Anterior cingulate cortex (tissue), 58 donors: ENCODE measurements at places on chromosomes 3 and 15.
A peak's percentile ranks its signal among the peaks of the same experiment; 100 is the strongest.

DNA sequence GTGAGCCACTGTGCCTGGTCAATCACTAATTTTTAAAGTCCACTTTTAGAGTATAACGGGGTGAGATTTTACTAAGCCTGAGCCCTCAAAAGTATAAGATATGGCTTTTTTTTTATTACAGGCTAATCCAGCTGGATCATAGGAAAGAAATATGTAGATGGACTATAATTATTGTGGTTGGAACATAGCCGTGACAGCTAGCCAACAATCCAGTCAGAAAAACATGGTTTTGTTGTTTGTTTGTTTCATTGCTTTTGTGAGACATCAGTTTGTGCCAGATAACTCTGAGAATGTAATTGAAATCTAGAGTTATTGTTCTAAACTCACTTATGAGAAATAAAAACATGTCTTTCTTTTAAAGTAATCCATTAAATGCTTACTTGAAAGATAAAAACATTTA, 37.3 kb upstream of the ATOSA start:
- DNase-seq: no peak

DNA sequence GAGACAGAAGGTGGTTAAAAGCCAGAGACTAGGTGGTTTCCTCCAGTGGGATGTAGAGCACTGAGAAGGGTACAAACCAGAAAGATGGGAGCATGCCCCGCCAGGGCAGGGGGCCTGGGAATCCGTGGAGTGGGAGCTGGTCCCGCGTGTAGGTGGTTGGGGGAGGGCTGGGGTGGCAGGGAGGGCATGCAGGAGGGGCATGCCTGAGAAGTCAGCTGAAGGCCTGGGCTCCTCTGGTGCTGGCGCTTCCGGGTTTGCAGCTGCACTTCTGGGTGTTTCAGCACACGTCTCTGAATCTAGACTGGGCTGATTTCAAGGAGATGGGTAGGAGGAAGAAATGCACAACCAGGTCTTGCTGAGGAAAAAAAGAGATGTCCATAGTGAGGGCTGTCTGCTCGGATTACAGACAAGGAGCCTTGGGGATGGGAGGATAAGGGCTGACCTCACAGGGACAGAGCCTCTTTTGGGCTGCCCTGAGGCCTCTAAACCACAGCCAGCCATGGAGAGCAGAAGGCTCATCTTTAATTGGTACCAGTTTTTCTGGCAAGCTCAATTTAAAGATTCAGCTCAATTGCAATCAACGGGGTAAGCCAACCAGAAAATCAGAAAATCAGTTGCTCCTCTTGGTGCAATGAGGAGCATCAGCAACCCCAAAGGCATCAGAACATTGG, 151.9 kb downstream of the FAM43A start:
- no peak for DNase-seq

DNA sequence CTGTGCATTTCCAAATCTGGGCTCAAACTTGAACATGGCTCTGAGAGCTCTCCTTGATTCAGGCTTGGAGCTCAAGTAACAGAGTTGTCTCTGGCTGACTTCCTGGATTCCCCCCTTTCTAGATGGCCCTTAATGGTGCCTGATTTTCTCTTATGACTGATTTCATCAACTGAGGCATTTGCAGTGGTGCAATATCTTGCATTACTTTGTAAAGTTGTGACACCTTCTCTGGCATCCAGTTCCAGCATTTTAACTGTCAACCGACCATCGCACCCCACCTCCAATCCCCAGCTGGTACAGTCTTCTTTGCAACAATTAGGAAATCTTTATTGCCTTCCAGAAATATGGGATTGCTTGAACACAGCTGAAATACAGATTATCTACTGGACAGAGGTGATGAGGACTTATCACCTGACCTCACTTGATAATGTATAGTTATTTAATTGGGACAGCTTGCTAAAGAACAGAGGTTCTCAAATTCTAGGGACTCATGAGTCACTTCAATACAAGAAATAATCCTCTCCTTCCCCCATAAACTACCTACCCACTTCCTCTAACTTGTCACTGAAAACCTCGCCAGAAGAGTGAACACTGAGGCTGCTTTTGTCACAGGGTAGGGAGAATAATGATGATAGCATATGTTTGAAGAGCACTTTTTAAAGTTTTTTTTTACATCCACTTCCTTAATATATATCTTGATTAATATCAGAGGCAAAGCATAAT, 41.8 kb downstream of the FILIP1L start:
- DNase-seq: no peak

- DNase-seq: no peak
Observed at GRCh38 chr3:15458212-15458780, 30.9 kb downstream of the EAF1 start.

- no peak for DNase-seq
Observed at GRCh38 chr3:190741788-190742187, 120.7 kb downstream of the GMNC start.

- no peak for DNase-seq
Observed at GRCh38 chr15:68407141-68407885, 24.6 kb downstream of the ITGA11 start.

DNA sequence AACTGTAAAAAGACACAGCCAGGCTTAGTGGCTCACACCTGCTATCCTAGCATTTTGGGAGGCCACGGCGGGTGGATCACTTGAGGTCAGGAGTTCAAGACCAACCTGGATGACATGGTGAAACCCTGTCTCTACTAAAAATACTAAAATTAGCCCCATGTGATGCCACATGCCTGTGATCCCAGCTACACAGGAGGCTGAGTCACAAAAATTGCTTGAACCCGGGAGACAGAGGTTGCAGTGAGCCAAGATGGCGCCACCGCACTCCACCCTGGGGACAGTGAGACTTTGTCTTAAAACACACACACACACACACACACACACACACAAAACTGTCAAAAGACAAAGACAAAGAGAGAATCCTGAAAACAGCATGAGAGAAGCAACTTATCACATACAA, 18.0 kb downstream of the SPCS1 start:
- DNase-seq: no peak

GRCh38 chr3:200758-201325, 4.3 kb downstream of the CHL1 start:
- DNase-seq: no peak

- DNase-seq: no peak
Observed at GRCh38 chr3:141998669-141999290, 122.3 kb downstream of the ATP1B3 start.

DNA sequence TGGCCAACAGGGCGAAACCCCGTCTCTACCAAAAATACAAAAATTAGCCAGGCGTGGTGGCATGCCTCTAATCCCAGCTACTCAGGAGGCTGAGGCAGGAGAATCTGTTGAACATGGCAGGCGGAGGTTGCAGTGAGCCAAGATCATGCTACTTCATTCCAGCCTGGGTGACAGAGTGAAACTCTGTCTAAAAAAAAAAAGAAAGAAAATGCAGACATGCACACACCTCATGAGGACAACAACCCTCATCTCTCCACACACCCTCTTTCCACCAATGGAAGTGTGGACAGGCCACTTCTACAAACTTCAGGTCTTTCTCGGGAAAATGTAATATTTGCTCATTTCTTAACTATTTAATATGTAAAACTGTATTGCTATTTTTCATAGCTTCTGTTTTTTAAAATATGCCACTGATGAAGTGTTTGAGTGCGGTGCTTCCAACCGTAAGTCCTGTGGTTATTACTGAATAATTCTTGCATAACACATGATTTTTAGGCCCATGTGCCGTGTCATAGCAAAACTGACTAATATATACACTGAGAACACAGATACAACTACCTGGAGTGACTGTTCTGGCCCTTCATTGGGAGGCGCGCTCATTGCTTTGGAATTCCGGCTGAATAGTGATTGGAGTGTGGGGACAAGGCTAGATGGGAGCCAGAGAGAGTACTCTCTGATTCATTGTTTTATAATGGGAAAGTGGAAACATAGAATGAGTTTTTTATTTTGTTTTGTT, 23.1 kb downstream of the LRRC31 start:
- DNase-seq: no peak

DNA sequence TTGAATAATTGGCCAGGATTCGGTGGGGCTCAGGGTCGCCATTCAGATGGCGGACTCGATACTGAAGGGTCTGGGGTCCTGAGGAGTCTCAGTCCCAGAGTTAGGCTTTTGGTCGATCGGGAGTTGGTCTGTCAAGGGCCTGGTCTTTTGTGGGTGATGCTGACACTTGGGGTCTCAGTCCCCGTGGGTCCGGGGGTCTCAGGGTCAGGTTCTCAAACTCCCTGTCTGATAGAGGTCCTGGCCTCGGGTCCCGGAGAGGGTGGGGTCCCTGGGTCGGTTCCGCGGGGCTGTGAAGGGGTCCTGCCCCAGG, 467 bp downstream of the NCKIPSD start:
- no peak for DNase-seq

GRCh38 chr3:49536875-49537533, 17.3 kb upstream of the BSN start:
- no peak for DNase-seq

- DNase-seq: peak; percentile 74
Observed at GRCh38 chr3:149879872-149880271, 66.9 kb downstream of the RNF13 start.
